ENCODE measurements at places on chromosomes 2 and 18.

GRCh38 chr2:169853041-169853668 is 25.9 kb downstream of the UBR3 start:
- no peak for DNase-seq

DNA sequence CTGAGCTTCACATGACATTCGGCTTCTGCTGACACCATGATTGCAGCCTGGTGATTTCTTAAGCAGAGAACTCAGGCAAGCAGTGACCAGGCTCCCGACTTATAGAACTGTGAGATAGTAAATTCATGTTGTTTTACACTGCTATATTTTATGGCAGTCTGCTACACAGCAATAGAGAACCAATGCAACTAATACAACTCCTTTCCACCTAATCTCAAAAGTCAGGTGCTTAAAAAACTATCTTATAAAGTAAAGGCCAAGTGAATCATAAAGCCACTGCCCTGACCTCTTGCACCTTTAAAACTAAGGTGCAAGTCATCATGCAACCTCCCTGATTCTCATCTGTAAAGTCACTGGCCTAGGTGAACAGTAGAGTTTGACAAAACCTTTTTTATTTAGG is 95.3 kb upstream of the GLS start:
- DNase-seq: no peak

DNA sequence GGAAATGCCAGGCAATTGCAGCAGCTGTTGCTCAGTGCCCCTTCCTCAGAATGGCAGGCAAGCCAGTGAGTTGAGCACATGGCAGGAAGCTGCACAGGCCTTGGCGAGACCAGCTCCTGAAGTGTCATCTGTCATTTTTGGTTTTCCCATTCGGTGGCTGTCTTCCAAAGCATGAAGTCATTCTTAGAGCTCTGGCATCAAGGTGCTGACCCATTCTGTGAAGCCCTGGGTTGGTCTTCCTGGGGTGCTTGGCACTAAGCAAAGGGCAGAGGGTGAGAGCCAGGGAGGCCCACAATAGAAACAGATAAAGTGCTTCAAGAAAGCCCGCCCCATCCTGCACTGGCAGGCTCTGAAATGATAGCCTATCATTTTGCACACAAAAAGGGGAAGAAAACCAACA is 150.5 kb downstream of the VAPA start:
- no peak for DNase-seq

DNA sequence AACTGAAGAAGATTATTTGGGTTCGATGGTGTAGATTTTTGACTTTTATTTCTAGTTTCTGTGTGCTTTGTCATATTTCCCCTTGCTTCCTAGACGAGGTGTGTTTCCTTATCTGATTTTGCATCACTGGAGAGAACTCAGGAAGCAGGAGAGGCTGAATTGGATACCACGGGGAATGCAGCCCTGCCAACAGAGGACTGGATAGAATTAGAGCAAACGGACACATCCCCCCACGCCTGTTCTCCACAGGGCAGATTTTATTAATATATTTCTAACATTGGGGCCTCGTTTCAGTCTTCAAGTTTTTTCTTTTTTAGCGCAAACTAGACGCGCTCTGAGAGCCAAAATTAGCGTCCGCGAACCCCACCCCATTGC is 678 bp upstream of the VAPA start:
- DNase-seq: no peak

DNA sequence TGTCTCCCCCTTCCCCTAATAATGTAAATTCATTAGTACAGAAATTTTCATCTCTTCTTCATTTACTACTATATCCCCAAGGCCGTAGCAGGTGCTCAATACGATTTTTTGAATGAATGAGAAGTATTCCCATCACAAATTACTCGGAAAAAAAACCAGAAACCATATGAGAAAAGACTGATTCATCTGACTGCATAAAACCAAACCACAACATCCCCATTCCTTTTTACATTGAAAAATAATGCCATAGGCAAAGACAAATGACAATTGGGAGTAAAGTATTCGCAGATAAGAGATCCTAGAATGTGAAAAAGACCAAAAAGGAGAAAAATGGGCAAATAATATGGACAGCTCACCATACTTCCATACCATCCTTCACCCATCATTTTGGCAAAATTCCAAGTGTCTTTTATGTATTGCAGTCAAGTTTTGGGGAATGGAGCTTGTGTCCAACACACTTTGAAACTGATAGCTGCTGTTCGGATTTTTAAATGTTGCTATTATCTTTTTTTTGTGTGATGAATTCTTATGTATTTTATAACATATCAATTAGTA is 1.5 kb downstream of the ZC3H8 start:
- no peak for DNase-seq

GRCh38 chr2:98801921-98802321 is 71.0 kb upstream of the MGAT4A start:
- no peak for DNase-seq

- DNase-seq: no peak
These were observed 1080.7 kb upstream of the CELF4 start for GRCh38 chr18:38646296-38646695.

DNA sequence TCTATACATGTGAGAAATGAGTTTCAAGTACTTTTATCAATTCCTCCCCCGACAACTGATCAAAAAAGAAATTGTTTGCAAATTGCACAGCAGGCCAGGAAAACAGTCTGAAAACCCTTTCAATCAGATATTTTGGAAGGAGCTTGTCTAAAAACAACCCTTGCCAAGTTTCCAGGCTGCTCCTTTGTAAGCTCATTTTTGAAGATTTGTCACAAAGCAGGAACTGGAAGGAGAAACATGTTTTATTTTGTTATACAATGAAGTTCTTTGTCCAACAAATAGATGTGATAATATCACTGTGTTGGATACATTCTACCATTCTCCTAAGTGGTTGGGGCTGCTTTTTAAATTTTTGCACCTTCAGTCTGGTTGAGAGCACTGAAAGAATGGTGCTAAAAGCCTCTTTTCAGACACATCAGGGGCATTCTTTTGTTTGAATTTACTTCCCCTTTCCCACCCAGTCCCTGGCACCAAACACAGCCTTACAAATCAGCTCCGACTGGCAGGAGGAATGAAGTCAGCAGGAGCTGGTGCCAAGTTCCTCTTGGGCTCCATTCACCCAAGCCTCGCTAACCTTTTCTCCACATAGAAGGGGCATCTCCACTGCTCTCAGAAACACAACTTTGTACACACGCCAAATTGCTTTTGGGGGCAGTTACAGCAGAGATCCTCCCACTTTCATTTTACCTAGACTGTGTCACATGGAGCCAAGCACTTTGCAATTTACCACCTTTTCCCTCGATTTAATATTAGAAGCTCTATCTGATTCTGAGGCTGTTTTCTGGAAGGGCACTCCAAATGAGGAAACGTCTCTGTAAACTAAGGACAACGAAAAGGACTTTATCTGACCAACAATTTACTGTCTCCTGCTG is 88.0 kb downstream of the C1D start:
- DNase-seq: no peak

GRCh38 chr2:137838255-137839092 is 125.8 kb upstream of the HNMT start:
- DNase-seq: peak; percentile 6

DNA sequence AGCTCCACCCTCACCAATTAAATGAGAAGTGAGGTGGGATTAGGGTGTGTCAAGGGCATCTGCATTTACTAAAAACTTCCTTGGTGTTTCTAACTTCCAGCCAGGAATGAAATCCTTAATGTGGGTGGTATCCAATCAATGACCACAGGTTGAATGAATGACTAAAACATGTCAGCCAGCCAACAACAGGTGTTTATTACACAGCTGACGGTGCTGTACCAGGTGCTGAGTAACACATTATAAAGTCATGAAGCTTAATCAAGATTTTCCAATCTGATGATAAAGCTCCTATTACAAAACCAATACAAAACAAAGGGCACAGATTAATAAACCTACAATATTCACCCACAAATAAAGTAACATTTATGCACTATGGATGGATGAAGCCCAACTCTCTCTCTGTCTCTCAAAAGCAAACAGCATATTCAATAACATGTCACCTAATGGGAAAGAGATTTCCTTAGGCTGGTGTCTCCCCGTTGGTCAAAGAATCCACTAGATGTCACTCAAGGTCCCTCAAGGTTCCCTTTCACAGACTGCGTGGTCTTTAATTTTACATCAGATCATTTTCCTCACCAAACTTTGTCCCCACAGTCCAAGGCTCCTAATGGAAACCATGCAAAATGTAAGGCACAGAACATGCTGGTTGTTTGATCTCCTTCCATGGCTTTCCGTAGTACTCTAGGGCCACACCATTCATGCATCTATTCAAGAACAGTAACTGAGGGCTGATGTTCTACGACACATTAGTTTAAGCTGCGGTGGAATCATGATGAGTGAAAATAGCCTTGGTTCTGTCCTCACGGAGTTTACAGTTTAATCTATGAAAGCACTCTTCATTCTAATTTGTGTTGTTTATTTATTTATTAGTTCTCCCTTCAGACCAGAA is 6.4 kb upstream of the PTPN4 start:
- DNase-seq: peak; percentile 47

- no peak for DNase-seq
These were observed 82.7 kb upstream of the CD302 start for GRCh38 chr2:159880729-159881128.

GRCh38 chr2:43265001-43265400 is 38.6 kb upstream of the ZFP36L2 start:
- DNase-seq: no peak

GRCh38 chr18:37270038-37270665 is 295.4 kb downstream of the CELF4 start:
- no peak for DNase-seq

DNA sequence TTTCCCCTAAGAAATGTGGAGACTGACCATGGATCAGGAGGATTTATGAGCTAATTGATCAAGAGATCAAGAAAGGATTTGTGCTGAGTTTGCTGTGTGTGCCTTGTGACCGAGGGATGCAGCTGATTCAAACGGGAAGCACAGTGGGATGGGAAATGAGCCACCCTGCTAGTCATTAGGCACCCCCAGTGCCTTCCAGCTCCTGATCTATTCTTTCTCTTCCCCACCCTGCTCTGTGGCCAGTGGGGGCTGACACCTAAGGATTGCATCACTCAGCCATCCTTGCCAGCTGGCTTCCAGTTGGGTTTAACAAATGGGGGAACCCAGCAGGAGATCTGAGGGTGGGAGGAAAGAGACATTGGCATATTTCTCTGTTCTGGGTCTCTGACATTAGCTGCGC is 132.2 kb upstream of the CXCR4 start:
- DNase-seq: no peak

GRCh38 chr2:112755444-112755843 is 9.0 kb downstream of the CKAP2L start:
- no peak for DNase-seq

DNA sequence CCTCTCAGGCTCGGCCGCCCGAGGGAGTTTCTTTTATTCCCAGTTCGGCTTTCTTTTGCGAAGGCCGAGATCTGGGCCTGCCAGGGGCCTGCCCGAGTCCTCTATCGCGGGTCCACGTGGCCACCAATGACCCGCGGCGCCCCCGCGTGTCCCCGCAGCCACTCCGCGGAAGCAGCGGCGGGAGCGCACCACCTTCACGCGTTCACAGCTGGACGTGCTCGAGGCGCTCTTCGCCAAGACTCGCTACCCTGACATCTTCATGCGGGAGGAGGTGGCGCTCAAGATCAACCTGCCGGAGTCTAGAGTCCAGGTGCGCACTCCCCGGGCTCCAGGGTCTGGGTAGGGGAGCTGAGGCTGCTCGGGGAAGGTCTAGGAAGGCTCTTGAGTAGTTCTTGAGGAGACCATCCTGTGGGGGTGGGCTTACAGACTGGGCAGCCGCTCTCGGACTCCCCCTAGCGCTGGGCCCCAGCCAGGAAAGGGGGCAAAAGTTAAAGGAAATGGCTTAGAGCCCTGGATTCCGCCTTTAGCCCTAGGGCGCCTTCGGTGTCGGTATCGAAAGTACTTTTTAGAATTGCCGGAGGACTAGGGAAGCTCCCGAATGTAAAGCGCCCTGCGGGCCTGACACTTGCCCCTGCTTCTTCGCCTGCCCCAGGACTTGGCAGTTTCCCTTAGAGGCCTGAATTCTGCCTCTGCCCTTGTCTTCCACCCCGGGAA is 3.4 kb downstream of the OTX1 start:
- no peak for DNase-seq

GRCh38 chr2:103880081-103880834 is 973.7 kb upstream of the POU3F3 start:
- no peak for DNase-seq

DNA sequence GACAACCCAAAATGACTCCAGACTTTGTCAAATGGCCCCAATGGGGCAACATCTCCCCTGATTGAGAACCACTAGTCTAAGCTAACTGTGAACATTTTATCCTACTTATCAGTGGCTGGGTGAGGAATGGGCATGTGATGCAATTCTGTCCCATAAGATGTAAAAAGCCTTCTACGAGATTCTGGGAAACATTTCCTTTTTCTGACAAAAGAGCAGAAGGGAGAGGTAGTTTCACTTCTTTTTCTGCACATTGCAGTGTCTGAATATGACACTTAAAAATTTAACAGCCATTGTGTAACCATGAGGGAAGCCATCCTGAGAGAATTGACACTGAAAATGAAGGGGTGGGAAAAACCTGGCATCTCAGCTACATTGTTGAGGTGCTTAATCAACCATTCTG is 17.3 kb upstream of the MARCHF4 start:
- DNase-seq: no peak

- no peak for DNase-seq
These were observed 42.5 kb downstream of the KIAA2012 start for GRCh38 chr2:202115479-202115971.

- no peak for DNase-seq
These were observed 302.8 kb upstream of the CCDC68 start for GRCh38 chr18:55262021-55262560.

DNA sequence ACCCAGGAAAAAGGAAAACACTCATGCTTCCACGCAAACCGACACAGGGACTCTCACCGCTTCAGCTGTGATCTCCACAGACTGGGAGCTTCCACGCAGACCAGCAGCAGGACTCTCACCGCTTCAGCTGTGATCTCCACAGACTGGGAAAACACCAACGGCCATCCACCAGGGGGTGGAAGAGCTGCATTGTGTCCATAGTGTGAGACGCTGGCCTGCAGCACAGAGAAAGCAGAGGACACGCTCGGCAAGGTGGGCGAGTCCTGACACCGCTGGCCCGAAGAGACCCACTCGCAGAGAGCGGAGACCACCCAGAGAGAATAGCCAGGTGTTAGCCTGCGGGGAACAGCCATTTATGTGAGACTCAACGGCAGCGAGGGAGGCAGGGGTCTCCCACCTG is 42.5 kb upstream of the NFATC1 start:
- no peak for DNase-seq

DNA sequence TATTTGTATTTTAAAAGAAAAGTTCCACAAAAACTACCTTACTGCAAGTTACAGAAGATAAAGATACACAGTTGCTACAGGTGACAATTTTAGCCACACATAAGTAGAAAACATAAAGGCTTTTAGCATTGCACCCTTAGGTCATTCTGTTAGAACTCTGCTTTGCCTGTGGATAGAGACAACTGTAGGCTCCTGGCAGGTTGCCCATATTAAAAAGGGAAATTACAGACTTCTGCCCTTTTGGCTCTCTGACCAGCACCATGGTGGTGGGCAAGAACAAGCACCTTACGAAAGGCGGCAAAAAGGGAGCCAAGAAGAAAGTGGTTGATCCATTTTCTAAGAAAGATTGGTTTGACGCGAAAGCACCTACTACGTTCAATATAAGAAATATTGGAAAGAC is 223.3 kb downstream of the MC4R start:
- no peak for DNase-seq
